ENCODE measurements at places on chromosomes 12 and 14.

DNA sequence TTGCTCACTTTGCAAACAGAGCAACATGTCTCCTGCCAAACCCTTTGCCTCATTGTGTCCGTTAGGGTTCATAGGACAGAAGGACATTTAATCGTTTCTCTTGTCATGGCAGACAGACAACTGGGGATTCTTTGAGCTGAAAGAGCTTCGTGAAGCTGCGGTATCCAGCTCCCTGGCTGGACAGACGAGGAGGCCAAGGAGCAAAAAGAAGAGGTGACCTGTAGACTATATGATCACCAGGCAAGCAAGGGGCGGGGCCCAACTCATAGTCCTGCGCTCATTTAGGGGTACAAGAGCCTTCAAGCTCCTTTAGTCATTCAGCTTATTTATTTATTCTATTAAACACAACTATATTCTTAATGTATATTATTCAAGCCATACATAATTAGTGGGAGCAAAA lies 66.8 kb upstream of the VRK1 start:
- no peak for DNase-seq

GRCh38 chr12:15368812-15369211 lies 46.5 kb downstream of the PTPRO start:
- no peak for DNase-seq

DNA sequence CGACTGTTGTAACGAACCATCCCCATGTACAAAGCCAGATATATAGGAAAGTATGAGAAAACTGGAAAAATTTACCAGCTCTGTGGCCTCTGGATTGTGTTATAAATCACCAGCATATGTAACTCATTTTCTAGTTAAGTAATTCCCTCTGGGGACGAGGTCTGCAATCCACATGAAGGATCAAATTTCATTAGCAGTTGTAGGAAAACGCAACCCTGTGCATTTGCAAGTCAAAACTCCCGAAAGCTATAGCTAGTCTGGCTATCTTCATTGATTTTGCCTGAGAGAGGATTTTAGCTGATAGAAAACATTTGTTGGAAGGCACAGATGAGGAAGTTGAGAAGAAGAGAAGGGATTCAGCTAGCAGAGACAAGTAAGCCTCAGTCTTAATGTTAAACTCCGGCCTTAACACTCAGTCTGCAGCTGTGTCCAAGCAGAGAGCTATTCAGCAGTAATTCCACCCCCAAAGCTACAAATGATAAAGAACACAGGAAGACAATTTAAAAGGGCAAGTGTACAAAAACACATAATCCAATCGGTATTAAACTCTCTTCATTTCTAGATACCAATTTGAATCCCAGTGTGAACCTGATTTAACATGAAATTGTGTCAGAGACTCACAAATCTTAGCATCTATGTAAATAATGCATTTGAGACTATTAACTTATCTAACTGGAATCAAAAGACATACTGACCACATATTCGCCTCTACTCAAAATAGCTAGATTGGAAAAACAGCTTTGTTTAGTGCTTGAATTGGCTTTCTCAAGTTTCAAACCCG lies 54.2 kb upstream of the CERS5 start:
- no peak for DNase-seq

DNA sequence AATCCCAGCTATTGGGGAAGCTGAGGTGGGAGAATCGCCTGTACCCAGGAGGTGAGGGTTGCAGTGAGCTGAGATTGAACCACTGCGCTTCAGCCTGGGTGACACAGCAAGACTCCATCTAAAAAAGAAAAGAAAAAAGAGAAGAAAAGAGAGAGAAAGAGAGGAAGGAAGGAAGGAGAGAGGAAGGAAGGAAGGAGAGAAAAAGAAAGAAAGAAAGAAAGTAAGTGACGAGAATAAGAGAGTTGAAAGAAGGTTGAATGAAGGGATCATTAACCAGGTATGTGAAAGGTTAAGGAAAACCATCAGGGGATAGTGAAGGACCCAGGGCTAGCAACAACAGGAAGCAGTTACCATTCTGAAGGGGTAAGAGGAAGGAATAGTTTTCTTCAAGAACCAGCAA lies 4.2 kb upstream of the DTD2 start:
- no peak for DNase-seq

DNA sequence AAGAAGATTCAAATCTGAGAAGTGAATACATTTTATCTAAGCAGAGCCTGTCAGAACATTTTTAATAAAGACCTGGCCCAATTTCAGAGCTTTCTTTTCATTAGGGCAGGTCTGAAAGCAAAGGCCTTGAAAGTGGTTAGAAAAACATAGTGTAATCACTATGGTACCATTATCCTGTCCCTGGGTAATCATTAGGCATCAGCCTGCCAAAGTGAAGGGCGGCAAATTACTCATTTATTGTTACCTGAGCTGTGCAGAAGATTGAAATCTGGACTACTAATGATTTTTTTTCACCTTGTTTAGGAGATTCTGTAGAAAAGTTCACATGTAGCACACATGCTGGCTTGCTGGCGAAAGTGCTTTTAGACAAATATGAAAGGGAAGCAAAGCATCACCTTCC lies 92.6 kb upstream of the PRKD1 start:
- no peak for DNase-seq

GRCh38 chr14:53193193-53193592 lies 40.1 kb upstream of the DDHD1 start:
- no peak for DNase-seq

Data from stimulated activated CD4-positive, alpha-beta T cell treated with anti-CD3 and anti-CD28 coated beads, Interleukin-1b, Interleukin-23, amount 100 ng/mL, for 1 hour (primary cell).